ENCODE measurements at places on chromosomes 7 and 10.

GRCh38 chr10:57593983-57594573 is 673.6 kb downstream of the IPMK start:
- DNase-seq = no peak

DNA sequence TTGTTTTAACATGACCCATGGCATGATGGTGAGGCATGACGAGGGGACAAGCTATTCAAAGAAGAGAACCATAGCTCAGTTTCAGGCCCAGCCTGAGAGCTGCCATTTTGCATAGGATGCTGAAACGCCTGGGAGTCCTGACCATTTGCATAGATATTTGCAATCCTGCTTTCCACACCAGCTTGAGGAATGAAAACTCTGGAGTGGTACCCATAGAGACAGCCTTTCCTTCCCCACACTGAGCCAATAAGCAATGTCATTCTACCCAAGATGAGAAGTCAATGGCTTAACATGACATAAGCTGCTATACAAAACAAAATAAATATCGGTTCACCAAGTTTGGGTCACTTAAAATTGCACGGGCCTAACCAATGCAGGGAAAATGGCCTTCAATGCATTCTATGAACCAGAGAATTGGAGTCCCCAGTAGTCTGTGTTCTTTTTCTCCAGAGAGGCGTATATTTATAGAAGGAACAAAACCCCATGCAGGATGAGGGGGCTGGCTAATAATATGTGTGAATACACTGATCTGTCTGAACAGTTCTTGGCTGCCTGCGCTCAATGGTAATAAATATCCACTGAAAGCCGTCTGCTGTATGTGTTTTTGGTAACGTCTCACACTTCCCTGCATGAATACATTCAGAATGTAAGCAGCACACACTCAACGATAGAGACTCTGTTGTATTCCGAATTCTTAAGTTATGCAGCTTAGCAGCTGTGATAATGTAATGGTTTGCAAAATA is 329.3 kb downstream of the FRMD4A start:
- no peak for DNase-seq

GRCh38 chr10:91220954-91221675 is 652 bp downstream of the PCGF5 start:
- DNase-seq = peak; percentile 42

- DNase-seq = no peak
Measured at GRCh38 chr10:130040817-130041330, 69.8 kb downstream of the C10orf143 start.

GRCh38 chr10:117476716-117477115 is 65.8 kb upstream of the EMX2 start:
- DNase-seq = no peak

Measured in fibroblast of villous mesenchyme (primary cell).